Epithelial cell of proximal tubule (primary cell): ENCODE measurements at places on chromosomes 6 and 20.

DNA sequence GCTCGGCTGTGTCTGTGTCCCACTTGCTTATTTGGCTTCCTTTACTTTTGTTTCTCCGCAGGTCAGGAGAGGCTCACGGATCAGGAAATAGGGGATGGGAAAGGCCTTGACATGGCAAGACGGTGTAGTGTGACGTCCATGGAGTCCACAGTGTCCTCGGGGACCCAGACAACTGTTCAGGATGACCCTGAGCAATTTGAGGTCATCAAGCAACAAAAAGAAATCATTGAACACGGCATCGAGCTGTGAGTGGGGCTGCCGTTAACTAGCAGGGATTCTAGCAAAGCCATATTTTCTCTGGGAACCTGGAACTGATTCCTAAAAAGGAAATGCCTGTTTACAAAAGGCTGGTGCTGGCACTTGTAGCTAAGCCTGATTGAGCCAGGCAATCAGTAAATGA lies 54.4 kb downstream of the ARFGEF2 start:
- DNase-seq = no peak

DNA sequence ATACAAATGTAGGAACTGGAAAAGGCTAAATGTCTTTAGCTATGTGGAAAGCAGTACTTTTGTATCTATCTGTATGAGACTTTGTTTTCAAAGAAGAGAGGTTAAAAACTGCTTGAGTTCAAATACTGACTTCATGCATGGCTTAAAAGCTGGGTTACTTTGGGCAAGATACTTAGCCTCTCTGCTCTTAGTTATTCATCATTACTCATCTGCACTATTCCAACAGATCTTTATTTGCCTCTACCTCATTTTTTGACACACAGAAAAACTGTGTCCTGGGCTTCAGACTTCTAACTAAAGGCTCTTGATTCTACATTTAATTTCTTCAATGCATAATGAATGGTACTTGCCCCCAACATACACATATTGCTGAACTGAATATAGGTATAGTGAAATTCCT lies 114.8 kb downstream of the DST start:
- no peak for DNase-seq

DNA sequence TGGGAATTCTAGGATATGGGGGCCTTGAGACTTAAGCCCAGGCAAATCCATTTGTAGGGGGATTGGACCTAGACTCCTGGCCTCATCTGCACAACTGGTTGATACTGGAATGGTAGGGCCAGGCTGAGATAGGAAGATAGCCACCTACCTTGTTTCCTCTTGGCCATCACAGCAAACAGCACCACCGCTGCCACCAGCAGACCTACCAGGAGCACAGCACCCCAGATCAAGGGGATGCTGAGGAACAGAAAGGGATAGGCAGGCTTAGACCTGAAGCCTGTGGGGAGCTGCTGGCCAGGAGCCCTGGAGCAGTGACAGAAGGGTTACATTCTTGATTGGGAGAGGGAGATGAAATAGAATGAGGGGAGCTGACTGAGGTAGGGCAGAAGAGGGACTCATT lies 3.5 kb downstream of the TREML1 start:
- no peak for DNase-seq

DNA sequence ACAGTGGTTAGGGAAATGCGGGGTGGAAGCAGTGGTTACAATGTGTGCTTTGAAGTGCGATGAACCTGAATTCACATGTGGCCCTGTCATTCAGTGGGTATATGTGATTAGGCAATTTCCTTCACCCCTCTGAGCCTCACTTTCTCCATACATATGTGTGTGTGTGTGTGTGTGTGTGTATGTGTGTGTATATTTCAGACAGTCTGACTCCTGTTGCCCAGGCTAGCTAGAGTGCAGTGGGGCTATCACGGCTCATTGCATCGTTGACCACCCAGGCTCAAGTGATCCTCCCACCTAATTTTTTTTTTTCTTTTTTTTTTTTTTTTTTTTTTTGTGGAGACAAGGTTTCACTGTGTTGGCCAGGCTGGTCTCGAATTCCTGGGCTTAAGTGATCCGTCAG lies 6.3 kb downstream of the PPP1R14C start:
- no peak for DNase-seq

GRCh38 chr6:5080574-5080973 lies 4.6 kb upstream of the PPP1R3G start:
- DNase-seq = no peak

- DNase-seq = no peak
These were observed 83.0 kb downstream of the RTN4IP1 start for GRCh38 chr6:106546261-106546690.

GRCh38 chr20:44717986-44718385 lies 2.8 kb downstream of the CCN5 start:
- no peak for DNase-seq

DNA sequence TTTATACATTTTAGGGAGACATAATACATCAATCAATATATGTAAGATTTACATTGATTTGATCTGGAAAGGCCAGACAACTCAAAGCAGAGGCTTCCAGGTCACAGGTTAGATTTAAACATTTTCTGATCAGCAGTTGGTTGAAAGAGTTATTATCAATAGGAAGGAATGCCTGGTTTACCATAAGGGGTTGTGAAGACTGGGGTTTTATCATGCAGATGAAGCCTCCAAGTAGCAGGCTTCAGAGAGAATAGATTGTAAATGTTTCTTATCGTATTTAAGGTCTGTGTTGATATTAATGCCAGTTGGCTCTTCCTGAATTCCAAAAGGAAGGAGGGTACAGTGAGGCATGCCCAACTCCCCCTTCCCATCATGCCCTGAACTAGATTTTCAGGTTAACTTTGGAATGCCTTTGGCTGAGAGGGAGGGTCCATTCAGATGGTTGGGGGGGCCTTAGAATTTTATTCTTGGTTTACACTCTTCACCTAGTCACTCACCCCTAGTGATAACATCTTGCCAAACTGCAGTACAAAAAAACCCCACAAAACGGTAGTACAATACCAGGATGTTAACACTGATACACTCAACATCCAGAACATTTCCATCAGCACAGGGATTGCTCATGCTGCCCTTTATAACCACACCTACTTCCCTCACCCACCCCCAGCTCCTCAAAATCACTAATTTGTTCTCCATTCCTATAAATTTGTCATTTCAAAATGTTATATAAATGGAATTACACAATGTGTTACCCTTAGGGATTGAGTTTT lies 259.6 kb upstream of the PLN start:
- no peak for DNase-seq

DNA sequence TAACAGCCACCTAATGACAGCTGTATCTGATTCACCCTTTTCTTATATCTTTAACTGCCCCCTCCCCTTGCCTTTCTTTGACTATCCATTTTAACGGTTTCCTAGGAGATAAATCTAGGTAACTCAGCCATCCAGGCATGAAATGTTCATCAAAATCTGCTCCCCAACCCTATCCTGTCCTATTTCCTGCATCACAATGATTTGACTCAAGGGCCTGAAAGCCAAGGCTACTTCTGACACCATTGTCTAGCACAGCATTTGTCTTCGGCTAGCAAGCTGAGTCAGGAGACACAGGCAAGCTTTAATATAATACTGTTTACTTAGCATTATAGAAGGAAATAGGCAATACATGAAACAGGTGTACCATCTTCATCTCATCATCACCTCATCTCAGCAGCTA lies 31.6 kb upstream of the MANEA start:
- DNase-seq = no peak

GRCh38 chr6:115817161-115817560 lies 243.5 kb downstream of the FRK start:
- no peak for DNase-seq

DNA sequence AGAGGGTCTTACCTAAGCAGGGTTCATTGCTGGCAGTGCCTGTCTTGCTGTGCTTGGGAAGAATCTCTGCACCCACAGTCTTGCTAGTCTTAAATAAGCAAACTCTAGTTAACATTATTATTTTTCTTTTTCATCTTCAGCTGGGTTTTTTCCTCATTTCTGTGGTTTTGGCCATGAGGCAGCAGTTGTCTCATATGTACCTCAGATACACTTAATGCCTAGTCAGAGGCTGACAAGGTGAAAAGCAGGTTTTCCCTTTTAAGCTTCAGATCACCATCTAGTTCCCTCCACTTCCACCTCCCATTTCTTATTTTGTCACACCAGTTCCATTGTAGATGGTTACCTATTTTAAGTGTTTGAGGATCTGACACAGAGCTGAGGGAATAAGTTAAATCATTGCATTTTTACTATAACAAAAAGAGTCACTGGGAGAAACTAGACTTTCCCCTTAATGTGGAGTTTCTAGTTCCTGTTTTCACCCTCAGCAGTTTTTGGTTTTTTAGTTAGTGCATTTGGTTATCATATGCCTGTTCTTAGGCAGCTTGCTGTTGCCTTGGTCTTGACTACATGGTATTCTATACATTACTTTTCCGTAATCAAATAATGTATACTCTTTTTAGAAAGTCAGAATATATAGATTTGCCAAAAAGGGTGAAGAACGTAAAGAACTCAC lies 46.0 kb downstream of the AFDN start:
- DNase-seq = no peak

DNA sequence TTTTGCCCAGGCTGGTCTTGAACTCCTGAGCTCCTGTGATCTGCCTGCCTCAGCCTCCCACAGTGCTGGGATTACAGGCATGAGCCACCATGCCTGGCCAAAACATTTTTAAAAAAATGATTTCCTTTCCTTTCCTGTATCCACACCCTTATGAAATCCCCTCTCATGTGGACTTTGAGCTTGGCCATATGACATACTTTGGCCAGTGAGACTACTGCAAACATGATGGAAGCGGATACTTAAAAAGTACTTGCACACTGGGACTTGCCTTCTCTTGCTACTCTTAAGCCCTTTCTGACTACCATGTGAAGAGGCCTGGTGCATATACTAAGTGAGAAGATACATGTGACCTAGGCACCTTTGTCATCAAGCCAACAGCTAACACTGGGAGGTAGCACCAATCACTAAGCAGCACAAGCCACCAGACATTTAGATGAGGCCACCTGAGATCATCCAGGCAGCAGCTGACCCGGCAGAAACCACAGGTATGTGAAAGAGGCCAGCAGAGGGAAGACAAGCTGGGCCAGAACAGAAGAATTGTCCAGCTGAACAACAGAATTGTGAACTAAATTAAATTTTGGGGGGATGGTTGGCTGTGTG lies 78.5 kb upstream of the HDAC2 start:
- no peak for DNase-seq

GRCh38 chr20:20360464-20360863 lies 7.4 kb upstream of the INSM1 start:
- DNase-seq = no peak
